ENCODE measurements at places on chromosomes 1 and 21.

DNA sequence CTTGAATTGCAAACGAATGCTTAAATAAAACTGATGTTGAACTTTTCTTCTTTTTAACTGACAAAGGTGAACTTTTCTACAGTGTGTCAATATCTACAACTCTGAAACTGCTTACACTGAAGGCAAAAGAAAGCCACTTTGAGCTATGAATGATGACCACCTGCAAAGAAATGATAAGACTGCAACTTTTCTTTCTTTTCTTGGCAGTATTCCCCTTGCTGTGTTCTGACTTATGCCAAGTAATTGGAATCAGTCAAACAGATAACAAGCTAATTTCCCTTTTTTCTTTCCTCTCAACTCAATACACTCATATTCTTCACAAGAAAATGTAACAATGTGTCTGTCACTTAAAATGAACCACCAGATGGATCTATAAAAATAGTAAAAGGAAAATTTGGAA is 588.1 kb upstream of the BRINP3 start:
- no peak overlapping the region for H3K4me3 ChIP-seq
- no peaks in the 10 kb centered on the region for H3K36me3 ChIP-seq
- no peak for DNase-seq
- no peak overlapping the region for H3K27ac ChIP-seq
- H3K27me3 ChIP-seq, result no peaks in the 10 kb centered on the region
- no peaks in the 10 kb centered on the region for H3K4me1 ChIP-seq

GRCh38 chr1:236377832-236378535 is 16.1 kb upstream of the EDARADD start:
- no peaks in the 10 kb centered on the region for H3K4me1 ChIP-seq
- no peaks in the 10 kb centered on the region for H3K27me3 ChIP-seq
- DNase-seq, result no peak
- no peaks in the 10 kb centered on the region for H3K36me3 ChIP-seq

GRCh38 chr1:15937706-15938168 is 38.2 kb downstream of the ZBTB17 start:
- H3K27ac ChIP-seq, result peak overlapping the region; percentile 62
- no peak overlapping the region for H3K4me3 ChIP-seq
- peaks cover 25% of the 10 kb centered on the region for H3K36me3 ChIP-seq
- peak; percentile 48 for DNase-seq
- no peaks in the 10 kb centered on the region for H3K27me3 ChIP-seq
- H3K4me1 ChIP-seq, result no peaks in the 10 kb centered on the region

DNA sequence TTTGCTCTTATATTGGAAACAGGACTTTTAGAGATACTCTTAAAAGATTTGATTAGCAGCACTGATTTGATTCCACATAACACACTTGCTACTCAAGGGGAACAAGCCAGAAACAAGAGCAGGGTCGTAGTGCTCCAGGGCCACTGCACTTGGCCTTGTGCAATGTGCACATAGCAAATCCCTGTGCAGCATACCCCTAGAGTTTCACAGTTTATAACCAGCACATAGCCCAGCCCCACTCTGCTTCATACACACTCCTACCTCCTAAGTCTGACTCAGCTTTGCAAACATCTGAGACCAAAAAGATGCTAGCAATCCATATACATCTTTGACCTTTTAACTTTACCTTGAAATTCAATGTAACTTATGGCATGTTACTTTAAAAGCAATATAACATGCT is 157.6 kb downstream of the VAV3 start:
- no peak overlapping the region for H3K4me3 ChIP-seq
- H3K36me3 ChIP-seq, result no peaks in the 10 kb centered on the region
- peaks cover 5% of the 10 kb centered on the region for H3K4me1 ChIP-seq
- no peak overlapping the region for H3K27ac ChIP-seq
- H3K27me3 ChIP-seq, result no peaks in the 10 kb centered on the region

DNA sequence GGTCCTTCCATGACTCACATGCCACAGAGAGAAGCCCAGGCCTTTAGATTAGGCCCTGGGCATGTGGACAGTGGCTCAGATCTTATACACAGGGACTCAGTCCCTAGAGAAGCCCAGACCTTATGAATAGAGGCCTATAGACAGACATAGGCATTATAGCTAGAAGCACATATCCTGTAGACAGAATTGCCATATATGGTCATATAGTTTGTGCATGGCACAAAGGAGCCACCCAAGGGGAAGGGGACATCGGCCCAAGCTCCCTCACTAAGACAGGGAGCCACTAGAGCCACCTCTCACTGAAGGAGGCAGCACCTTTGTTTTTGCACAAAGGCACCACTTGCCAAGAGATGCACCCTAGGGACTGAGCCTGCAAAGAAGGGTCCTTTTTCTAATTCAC is 2.3 kb upstream of the EFNA3 start:
- H3K36me3 ChIP-seq, result no peaks in the 10 kb centered on the region
- DNase-seq, result no peak
- H3K27ac ChIP-seq, result no peak overlapping the region
- peaks cover 60% of the 10 kb centered on the region for H3K27me3 ChIP-seq
- H3K4me1 ChIP-seq, result peaks cover 27% of the 10 kb centered on the region
- no peak overlapping the region for H3K4me3 ChIP-seq

DNA sequence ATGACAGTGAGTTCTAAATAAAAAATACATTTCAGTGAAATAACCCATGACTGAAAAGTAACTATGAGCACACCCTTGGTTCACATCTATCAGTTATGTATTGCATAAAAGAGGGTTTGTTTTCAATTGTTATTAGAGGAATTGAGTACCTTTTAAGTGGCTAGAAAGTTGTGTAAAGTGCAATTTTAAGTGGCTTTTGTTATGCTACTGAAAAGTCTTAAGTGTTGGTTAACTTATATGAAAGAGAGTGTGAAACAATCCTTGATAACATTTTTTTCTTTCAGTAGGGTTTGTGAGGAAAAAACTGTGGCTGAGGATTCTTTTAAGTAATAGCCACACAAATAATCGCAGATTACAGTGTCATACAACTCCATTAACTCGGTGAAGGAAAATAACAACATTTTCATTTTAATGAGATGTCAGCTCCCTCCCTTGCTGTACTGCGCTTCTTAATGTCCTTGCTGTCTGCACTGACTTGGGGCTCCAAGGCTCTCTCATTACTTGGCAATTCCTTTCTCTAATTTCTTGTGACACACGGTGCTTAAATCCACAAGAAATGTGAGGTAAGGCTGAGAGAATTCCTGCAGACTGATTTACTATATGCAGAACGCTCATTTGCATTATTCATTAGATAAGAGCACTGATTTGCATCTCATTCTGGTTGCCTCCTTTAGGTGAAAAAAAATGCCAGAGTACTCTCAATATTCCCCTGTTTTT is 40.6 kb downstream of the NTNG1 start:
- peaks cover 21% of the 10 kb centered on the region for H3K4me1 ChIP-seq
- H3K36me3 ChIP-seq, result no peaks in the 10 kb centered on the region
- no peak for DNase-seq
- H3K4me3 ChIP-seq, result no peak overlapping the region

DNA sequence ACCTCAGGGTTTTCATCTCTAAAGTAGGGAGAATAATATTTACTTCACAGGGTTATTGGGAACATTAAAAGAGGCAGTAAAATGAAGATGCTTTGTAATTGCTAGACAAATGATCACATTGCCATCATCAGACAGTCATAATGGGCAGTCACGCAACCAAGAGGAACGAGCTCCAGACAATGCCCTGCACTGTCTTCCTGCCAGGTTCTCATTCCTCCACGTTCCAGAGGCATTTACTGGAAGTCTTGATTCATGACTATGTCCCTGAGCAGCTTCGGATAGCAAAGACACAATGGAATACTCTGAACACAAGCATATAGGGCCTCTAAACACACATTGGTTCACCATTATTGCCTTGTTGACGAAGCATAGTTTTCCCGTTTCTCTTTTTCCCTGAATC is 389.7 kb downstream of the NTNG1 start:
- H3K4me1 ChIP-seq, result peaks cover 43% of the 10 kb centered on the region
- no peak overlapping the region for H3K4me3 ChIP-seq
- no peaks in the 10 kb centered on the region for H3K27me3 ChIP-seq

DNA sequence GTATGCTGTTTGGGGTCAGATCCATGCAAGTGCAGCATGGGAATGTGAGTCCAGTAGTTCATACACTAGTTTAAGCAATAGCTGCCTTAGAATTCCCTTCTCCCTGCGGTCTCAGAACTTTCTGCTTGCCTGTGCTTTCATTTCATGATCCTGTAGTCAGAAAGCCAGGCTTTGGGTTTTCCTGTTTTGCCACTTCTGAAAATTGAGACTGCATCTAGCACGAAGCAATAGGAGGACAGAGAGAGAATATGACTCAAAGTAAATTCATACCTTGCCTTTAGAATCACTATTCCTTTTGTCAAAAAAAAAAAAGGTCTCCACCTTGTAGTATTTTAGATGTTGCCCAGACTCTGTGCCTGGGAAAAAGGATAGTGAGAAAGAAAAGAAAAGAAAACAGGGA is 161.2 kb upstream of the SNX7 start:
- H3K36me3 ChIP-seq, result no peaks in the 10 kb centered on the region
- H3K27ac ChIP-seq, result no peak overlapping the region
- DNase-seq, result no peak
- no peak overlapping the region for H3K4me3 ChIP-seq

GRCh38 chr1:246111570-246111969 is 395.5 kb downstream of the SMYD3 start:
- H3K27me3 ChIP-seq, result no peaks in the 10 kb centered on the region
- no peaks in the 10 kb centered on the region for H3K36me3 ChIP-seq
- H3K27ac ChIP-seq, result no peak overlapping the region
- H3K4me3 ChIP-seq, result no peak overlapping the region

DNA sequence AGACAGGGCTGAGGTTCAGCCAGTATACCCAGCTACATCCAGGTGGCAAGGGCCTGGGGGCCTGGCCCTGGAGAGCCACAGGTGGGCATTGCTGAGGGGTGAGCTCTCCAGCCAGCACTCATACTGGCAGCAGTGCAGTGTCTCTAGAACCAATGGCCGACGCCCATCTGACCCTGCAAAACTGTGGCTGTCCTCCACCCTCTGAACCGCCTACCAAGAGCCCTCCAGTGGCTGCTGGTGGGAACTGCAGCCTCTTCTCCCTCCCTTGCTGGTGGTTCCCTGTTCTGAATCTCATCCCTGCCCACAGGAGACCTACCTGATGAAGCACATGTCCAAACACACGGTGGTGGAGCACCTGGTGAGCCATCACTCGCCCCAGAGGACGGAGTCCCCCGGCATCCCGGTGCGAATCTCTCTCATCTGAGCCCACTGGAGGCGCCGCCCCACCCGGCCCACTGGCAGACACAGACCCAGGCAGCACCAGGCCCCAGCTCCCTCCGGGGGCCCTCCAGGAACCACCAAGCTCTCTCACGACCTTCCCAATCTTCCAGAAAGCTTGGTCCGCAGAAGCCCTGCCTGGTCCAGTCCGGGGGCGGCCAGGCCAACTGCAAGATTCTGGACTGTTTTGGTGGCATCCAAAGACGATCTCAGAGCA is 22.1 kb downstream of the A3GALT2 start:
- no peaks in the 10 kb centered on the region for H3K27me3 ChIP-seq
- H3K27ac ChIP-seq, result no peak overlapping the region
- no peak overlapping the region for H3K4me3 ChIP-seq
- peaks cover 5% of the 10 kb centered on the region for H3K4me1 ChIP-seq

GRCh38 chr1:81155131-81155530 is 645.6 kb upstream of the ADGRL2 start:
- H3K4me1 ChIP-seq, result peaks cover 21% of the 10 kb centered on the region
- no peak for DNase-seq
- no peaks in the 10 kb centered on the region for H3K36me3 ChIP-seq
- no peaks in the 10 kb centered on the region for H3K27me3 ChIP-seq
- no peak overlapping the region for H3K4me3 ChIP-seq

DNA sequence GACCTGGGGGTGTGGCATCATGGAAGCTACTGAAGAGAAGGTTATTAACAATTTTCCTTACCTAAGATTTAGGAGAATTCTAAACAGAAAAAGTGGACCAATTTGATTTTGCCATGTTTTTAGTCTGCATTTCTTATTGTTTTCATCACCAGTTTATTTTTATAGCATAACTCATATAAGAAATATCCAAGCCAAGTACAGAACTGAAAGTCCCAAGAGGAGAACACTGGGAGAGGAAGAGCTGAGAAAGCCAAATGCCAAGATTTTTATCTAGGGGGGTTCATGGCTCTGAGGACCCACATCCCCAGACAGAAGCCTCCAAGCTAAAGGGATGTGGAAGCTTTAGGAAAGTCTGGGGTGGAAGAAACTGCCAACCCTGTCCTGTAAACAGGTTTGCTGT is 109.4 kb upstream of the DUSP10 start:
- DNase-seq, result no peak
- no peaks in the 10 kb centered on the region for H3K27me3 ChIP-seq
- peaks cover 10% of the 10 kb centered on the region for H3K4me1 ChIP-seq
- peak overlapping the region; percentile 14 for H3K4me3 ChIP-seq
- H3K36me3 ChIP-seq, result no peaks in the 10 kb centered on the region

GRCh38 chr1:230797942-230798365 is 50.8 kb downstream of the CAPN9 start:
- H3K4me3 ChIP-seq, result no peak overlapping the region
- no peaks in the 10 kb centered on the region for H3K27me3 ChIP-seq
- H3K36me3 ChIP-seq, result no peaks in the 10 kb centered on the region
- peaks cover 18% of the 10 kb centered on the region for H3K4me1 ChIP-seq
- DNase-seq, result peak; percentile 74
- peak overlapping the region; percentile 21 for H3K27ac ChIP-seq

GRCh38 chr1:19888112-19888511 is 5.9 kb downstream of the OTUD3 start:
- H3K4me1 ChIP-seq, result peaks cover 26% of the 10 kb centered on the region
- no peak for DNase-seq
- H3K36me3 ChIP-seq, result peaks cover 18% of the 10 kb centered on the region
- no peak overlapping the region for H3K27ac ChIP-seq
- H3K27me3 ChIP-seq, result no peaks in the 10 kb centered on the region

- H3K27me3 ChIP-seq, result no peaks in the 10 kb centered on the region
- H3K27ac ChIP-seq, result no peak overlapping the region
- H3K36me3 ChIP-seq, result no peaks in the 10 kb centered on the region
- DNase-seq, result no peak
- no peak overlapping the region for H3K4me3 ChIP-seq
Measured at GRCh38 chr21:16069178-16070112, 339.7 kb downstream of the USP25 start.

DNA sequence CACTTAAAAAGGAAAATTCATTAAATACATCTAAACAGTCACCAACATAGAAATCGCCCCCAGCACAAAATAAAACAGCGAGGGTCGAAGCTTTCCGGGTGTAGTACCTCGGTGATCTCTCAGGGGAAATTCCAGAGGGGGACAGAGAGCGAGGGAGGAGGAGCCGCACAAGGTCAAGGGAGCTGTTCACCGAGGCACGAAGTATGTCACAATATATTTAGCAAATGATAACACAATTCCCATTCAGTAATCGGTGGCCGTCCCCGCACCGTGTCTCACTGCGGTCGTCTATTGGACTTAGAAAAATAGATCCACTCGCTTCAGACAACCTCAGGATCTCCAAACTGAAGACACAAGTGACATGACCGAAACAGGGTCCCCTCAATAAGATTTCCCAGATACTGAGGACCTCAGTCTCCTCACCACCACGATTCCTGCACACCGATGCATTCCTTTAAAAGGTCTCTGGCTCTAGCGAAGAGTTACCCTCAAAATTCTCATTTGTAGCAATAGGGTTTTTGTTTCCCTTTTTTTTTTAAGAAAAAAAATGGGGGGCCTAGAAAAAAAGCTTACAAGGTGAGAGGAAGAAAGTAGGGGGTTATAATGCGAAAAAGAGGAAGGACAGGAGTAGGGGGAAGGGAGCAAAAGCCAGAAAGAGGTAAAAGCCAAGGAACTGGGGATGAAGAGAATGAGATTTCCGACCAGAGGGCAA is 1.1 kb downstream of the LPGAT1 start:
- DNase-seq, result no peak
- H3K27me3 ChIP-seq, result peaks cover 2% of the 10 kb centered on the region
- H3K36me3 ChIP-seq, result peaks cover 6% of the 10 kb centered on the region
- peak overlapping the region; percentile 94 for H3K4me3 ChIP-seq
- H3K27ac ChIP-seq, result peak overlapping the region; percentile 83

All from type B pancreatic cell (in vitro differentiated cells).